ENCODE measurements at places on chromosomes 7 and 10.
A peak's percentile ranks its signal among the peaks of the same experiment; 100 is the strongest.

DNA sequence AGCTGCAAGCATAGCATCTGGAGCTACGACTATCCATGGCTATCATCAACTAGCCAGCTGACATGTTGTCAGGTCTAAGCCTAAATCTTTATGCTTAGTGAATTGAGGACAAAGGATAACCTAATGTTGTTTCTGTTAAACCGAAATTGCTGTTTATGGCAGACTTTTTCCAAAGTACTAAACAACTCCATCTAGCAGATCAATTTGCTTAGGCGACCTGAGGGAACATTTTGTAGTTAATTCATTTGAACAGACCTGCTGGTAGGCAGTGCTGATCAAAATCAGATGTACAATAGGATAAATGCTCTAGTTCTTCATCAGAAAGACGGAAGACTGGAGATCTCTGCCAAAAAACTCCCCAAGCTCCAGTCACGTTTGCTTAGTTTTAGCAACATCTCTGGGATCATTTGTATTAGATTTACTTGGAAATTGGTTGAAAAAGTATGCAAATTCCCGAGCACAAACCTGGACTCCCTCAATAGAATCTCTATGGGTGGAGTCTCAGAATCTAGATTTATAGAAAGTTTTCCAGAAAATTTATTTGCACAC is 301.6 kb upstream of the NRP1 start:
- DNase-seq: no peak

DNA sequence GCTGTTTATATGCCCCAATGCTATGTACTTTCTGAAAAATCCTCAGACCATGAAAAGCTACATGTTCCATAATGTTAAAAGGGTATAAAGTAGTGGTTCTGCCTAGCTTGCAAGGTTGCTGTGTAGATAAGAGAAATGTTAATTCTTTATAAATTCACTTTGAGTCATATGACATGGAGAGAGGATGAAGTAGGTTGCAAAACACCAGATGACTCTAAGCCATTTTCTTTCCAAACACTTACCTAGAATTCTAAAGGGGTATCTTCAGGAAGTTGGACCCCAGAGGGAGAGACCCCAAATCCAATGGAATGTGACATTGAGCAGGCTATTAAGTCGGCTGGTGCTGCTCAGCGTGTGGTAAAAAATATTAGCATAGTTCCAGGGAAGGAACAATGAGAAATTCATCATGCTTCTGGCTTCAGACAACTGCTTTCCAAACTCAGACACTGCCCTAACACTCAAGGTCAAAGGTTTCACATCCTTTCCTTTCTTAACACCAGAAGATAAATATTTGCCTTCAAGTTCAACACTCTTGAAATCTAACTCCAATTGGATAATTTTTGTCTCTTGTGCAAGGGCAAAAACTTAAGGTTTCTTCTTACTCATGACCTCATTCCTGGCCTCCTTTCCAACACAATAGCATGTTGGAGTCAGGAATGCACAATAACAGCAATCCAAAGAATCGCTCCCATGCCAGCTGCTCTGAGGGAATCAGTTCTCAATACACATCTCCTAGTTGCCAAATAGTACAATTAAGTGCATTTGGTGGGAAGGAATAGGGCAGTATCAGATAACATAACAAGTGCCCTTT is 100.7 kb upstream of the AFAP1L2 start:
- no peak for DNase-seq

GRCh38 chr7:90403174-90404113 is at the start of gene CLDN12:
CLDN12 (plus strand) TSS chr7:90403461; CDS start chr7:90412677, 9,216 bp downstream.
- peak; percentile 61 for DNase-seq

GRCh38 chr7:11707606-11708193 is 124.3 kb downstream of the THSD7A start:
- DNase-seq: no peak

DNA sequence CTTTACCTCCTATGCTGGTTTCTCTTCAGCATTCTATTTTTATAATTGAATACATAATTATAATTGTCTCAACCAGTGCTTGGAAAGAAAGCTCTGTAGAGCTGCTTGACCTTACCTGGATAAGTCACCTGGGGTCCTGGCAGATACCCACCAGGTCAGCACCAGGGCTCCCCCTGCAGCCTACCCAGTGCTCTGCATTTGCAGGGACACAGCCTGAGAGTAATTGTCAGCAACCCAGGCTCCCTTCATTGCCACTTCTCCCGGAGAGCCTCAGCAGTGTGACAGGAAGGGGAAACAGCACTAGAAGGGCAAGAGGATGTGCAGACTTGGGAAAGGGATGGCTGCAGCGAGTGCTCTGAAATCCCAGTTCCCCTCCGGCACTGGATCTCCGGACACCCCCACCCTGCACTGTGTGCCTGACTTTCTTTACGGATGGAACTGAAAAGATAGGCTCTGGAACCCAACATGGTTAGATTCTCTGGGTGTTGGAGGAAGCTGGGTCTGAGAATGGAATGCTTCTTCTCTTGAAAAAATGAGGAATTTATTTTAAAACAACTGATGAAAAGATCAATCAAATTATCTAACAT is 11.4 kb upstream of the PAX4 start:
- DNase-seq: no peak

DNA sequence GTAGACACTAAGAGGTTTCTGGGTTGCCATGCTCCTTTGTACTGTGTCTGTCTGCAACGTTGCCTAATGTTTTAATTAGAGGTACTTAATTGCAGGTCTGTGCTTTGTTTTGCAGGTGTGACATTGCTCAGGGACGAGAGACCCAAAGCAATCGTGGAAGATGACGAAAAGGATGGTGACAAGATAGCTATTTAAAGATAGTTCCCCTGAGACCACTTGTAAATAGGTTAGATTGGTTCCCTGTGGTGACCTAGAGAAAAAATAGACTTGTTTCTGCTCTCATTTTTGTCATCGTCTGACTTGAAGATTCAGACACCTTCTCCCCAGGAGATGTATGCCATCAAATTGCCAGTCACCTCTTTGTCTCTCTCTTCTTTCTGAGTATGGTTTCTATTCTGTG is 20.1 kb downstream of the PPP1R17 start:
- DNase-seq: no peak

- DNase-seq: no peak
Measured at GRCh38 chr7:10940704-10941355, 32.8 kb upstream of the PHF14 start.

DNA sequence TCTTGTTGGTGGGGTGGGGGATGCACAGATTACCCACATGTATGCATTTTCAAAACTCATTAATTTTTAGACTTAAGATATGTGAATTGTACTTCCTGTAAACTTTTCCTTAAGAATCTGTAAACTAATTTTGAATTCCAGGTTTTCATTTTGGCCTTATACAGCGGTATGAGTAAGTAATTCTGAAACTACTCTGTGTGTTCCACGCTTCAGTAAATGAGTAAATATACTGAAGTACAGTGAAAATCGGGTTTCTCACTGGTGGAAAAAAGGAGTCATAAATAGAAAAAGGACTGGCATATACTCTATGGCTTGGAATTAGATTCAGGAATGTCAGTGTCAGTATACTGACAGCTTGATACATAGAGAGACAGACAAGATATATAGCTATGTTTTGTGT is 72.8 kb downstream of the CTTNBP2 start:
- no peak for DNase-seq

DNA sequence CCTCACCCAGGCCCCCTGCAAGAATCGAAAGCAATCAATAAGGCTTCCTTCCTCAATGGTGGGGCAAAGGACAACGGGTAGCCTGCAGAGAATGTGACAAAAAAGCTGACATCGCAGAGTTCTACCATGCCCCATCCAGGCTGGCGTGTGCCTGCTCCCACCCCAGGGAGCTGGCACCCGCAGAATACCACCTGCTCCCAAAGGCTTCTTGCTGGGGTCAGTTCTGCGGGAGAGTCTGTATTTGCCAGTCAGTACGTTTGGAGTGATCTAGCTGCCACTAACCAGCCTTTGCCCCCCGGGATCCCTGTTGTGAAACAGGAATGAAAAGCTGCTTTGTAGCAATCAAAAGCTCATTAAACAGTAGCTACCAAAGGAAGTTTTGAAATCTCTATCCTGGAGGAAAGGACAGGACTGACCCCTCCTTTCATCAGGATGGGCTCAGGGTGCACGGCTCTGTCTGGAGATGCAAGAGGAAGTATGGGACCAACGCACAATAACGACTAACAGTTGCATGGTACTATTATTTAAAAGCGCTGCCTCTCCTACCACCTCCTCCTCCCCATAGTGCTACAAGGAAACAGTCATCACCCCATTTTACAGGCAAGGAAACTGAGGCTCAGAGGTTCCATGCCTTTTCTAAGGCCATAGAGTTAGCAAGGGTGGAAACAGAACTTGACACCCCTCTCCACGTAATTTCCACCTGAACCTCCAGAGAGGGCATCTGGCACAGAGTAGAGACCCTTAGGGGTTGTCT is 67.0 kb downstream of the FGFR2 start:
- no peak for DNase-seq

GRCh38 chr7:88291398-88292173 is 15.1 kb downstream of the STEAP4 start:
- no peak for DNase-seq

DNA sequence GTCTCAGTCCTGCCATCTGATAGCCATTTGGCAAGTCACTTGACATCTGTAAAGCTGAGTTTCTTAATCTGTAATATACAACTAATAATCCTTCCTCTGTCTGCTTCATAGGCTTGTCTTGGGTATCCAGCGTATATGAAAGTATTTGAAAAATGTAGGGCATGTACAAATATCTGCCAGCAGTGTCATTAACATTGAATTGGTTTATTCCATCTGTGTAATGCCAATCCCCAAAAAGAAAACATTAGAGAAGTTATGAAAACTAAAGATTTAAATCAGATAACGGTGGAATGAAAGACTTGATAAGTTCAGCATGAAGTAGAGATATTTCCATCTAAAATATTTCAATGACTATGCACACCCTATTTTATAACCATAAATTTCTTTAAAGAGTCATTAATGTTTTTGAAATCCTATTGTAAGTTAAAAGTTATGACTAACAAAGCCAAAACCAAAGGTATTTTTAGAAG is 9.8 kb upstream of the RTKN2 start:
- no peak for DNase-seq

DNA sequence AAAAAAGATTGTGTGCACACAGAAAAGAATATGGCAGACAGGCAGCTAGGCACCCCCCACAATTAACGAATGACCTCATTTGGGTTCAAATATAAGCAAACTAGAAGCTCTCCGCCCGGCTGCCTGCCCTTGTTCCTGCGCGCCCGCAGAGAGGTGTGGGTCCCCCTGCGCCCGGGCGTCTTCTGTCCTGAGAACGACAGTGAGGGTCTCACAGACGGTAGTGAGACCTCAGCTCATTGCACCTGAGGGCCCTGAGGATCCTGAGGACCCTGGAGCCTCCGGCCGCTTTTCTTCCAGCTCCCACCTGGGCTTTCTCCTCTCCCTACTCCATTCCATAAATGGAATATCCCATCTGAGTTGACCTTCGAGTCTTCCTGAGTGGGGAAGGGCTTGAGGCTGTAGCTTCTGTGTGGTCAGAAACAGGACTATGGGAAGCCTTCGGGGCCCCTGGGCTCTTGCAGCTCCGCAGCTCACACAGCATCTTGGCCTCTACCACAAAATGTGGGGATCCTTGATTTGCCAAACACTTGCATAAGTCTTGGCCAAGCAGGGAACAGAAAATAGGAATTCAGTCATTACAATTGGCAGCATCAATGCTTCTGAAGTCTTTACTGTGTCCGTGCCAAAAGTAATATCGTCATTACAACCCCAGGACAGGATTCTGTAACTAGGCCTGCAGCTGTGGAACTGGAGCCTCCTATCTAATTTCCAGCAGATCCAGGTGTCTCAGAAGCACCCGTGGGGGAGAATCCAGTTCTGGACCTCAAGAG is 43.8 kb downstream of the JAKMIP3 start:
- DNase-seq: no peak

GRCh38 chr7:140541513-140542227 is 62.4 kb upstream of the MKRN1 start:
- no peak for DNase-seq

DNA sequence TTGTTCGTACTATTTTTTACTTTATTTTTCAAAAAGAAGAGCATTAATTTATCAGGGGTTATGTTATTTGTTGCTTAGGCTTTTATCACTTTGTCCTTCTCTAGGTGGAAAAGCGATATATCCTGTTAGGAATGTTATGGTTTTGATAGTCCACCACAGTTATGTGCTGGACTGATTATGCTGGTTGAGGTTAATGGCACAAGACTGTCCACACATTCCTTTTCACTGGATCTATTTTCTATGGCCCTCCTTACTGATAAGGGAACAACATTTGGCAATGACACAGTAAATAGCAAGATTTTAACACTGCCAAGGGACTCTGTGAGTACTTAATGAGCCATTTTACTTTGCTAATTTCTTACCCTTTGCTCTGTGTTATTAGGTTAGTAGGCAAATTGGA is 1212.3 kb downstream of the NXPH1 start:
- DNase-seq: no peak

DNA sequence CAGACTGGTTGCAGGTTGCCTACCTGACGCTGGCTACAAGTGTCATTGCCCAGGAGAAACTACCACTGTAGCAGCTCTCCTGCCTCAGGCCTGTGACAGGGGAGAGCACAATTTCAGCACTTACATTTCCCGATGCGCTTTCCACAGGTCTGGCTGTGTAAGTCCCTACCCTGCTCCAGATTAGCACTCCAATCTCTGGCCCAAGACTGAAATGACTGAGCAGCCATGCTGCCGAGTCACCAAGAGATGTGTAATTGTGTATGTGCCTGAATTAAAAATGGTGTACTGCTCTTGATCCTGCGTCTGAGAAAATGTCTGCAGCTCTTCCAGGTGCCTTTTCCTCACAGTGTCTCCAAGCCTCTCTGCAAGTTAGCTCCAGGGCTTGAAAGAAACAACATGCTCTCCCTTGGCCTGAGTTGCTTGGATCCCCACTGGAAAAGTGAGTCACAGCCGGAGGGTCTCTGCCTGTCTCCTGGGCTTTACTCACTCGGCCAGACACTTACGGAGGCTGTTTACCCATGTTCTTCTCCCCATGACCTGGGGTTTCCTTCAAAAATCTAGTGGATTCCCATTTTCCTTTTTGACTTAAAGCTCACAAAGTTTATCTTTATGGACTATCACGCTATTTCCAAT is 1001.7 kb upstream of the KCND2 start:
- no peak for DNase-seq

GRCh38 chr10:26781797-26782196 is 79.0 kb downstream of the ABI1 start:
- DNase-seq: no peak

DNA sequence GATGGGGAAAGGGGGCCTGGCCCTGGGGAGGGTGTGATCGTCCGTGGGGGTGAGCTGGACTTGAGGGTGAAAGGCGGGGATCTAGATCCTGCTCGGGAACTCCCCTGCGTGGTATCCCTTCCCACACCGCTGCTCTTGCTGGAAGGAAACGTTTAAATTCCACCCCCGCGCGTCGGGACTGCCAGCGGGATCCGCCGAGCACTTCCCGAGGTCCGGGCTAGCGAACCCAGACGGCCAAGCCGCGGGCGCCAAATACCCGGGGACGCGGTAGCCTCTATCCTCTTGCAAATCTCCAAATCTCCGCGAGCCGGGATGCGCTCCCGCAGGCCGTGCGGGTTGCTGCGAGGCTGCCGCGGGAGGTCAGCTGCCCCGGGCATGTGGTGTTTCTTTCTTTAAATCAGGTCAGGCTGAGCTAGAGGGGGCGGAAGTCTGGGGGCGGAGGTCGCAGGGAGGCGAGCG is 904 bp downstream of the NPTX2 start:
- DNase-seq: no peak

Data from stimulated activated CD4-positive, alpha-beta T cell treated with anti-CD3 and anti-CD28 coated beads, TNF-alpha, amount 100 ng/mL, for 24 hours (primary cell).